ENCODE measurements at places on chromosomes 13 and 19.

DNA sequence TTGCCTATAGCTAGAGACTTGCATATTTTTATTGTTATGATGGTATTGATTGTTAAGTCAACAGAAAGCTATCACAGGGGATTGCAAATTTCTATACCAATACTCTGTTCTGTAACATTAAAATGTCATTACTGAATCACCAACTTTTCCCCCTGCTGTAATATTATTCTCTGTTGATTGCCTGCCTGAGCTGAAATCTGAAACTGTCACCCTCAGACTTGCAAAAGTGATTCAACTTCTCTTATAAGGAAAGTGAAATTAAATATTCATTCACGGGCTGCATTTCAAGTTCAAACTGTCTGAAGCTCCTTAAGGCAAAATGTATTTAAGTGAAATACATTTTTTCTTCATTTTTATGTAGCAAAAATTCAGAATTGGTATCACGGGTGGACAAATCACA lies 723.2 kb downstream of the PCDH9 start:
- peak; percentile 25 for DNase-seq

GRCh38 chr13:110056640-110057039 lies 250.3 kb downstream of the COL4A1 start:
- no peak for DNase-seq

DNA sequence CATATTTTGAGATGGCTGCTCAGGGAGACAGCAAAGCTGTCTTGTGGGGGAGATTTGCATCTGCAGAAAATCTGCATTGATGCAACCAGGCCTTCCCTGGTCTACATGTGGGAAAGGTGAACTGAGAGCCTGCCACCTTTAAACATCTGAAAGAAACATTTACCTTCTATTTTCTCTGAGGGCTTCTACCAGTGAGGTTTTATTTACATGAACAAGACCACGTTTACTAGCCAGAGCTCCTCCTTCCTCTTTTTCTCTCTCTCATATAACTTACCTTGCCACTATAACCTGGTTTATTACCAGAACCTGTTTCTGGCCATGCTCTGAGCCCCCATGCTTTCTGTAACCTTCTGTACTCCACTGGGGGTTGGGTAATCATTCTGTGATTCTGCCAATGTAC lies 14.4 kb upstream of the RUBCNL start:
- no peak for DNase-seq

DNA sequence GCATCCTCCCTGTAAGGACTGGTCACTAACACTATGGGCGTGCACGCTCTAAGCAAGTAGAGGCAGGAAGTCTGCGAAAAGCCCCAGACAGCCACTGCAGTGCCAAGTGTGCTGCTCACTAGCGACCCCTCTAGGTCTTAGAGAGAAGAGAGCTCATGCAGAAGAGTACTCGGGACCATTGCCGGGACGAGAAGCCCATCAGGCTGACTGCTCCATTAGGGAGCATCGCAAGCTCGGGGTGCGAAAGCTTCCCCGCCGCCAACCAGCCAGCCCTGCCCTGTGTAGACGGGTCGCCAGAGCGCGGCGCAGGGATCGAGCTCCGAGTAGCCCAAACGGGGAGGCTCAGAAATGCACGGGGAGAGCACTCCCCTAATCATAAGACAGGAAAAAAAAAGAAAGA lies 16.6 kb downstream of the POU4F1 start:
- DNase-seq, result no peak

- no peak for DNase-seq
Measured at GRCh38 chr13:43220873-43221595, 197.6 kb downstream of the DNAJC15 start.

- no peak for DNase-seq
Measured at GRCh38 chr13:113356596-113356995, 7.3 kb downstream of the GRTP1 start.

DNA sequence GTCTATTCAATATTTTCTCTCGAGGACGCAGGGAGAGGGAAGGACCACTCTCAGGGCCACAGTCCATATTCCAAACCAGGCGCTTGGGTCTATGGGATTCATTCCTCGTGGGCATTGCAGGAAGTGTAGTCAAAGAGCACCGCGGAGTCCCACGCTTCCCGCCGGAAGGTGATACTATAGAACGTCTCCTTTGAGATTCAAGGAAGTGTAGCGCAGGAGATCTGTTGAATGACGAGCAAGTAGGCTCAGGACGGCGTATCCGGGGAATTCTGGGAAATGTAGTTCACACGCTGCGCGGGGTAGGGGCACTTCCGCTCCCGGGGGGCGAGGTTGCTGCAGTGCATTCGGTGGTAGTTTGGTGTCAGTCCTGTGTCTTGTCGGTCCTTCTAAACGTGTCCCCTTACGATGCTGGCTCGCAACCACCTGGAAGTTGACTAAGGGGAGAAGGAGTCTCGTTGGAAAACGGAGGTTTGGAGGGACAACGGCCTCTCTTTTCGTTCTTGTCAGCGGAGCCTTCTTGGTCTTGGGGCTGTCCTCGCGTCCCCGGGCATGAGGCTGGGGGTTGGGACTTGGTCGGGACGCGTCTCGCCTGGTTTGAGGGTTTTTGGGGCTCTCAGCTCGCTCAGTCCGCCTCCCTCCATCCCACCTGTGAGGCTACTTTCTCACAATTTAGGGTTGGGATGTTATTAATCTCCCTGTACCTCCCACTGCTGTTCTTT lies at the start of gene ZNF284:
Gene ZNF284, plus strand, starts transcription at position 336 of the 719 bp plus-strand sequence. CDS start 4,231 bp downstream, outside the sequence.
- DNase-seq, result peak; percentile 95

GRCh38 chr19:29259867-29260281 lies 46.9 kb upstream of the UQCRFS1 start:
- DNase-seq, result no peak

- DNase-seq, result peak; percentile 88
Measured at GRCh38 chr13:80083853-80084676, 256.9 kb downstream of the SPRY2 start.

DNA sequence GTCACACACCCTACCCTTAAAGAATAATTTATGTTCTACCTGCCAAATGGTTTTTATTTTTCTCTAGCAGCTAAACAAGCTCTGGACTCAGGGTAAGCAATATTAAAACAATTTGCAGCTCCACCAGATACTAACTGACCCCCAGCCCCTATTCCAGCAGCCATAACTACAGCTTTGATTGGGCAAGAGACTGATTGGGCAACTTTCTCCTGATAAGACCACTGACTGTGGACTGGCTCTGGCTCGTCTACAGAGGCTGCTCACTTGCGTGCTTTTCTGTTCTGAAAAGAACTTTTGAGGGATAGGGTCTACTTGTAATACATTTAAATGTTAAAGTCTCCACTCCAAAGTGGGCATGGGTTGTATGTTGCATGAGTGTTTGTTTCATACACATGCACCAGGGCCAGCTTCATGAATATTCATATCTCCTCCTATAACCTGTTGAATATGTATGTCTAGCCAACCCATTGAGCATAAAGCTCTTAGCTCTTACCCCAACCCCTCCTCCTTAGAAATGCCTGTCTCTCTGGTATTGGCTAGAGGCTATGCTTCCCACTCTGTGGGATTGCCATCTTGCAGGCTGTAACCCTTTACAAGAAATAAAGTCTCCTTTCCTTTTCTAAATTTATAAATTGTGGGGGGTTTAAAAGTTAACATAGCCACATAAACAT lies 19.9 kb downstream of the OR7A5 start:
- no peak for DNase-seq

DNA sequence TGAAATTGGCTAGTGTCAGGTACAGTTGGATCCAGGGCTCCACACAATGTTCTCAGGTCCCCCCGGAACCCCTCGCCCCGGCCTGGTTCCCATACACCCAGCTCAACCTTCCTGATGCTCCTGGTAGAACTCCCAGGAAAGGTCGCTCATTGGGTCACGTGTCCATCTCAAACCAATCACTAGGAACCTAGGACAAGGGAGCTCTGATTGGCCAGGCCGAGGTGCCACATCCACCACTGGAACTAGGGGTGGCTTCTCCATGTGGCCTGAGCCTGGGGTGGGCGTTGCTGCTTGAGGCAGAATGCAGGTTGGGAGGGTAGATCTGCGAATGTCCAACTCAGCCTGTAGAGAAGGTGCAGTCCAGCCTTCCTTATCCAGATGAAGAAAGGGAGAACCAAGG lies 6.9 kb upstream of the MEF2B start:
- peak; percentile 4 for DNase-seq

- DNase-seq, result peak; percentile 22
Measured at GRCh38 chr13:48843630-48844380, 131.9 kb upstream of the FNDC3A start.

- DNase-seq, result no peak
Measured at GRCh38 chr13:40774672-40775071, 3.7 kb upstream of the MRPS31 start.

GRCh38 chr13:71922194-71922593 lies 55.2 kb upstream of the DACH1 start:
- no peak for DNase-seq

DNA sequence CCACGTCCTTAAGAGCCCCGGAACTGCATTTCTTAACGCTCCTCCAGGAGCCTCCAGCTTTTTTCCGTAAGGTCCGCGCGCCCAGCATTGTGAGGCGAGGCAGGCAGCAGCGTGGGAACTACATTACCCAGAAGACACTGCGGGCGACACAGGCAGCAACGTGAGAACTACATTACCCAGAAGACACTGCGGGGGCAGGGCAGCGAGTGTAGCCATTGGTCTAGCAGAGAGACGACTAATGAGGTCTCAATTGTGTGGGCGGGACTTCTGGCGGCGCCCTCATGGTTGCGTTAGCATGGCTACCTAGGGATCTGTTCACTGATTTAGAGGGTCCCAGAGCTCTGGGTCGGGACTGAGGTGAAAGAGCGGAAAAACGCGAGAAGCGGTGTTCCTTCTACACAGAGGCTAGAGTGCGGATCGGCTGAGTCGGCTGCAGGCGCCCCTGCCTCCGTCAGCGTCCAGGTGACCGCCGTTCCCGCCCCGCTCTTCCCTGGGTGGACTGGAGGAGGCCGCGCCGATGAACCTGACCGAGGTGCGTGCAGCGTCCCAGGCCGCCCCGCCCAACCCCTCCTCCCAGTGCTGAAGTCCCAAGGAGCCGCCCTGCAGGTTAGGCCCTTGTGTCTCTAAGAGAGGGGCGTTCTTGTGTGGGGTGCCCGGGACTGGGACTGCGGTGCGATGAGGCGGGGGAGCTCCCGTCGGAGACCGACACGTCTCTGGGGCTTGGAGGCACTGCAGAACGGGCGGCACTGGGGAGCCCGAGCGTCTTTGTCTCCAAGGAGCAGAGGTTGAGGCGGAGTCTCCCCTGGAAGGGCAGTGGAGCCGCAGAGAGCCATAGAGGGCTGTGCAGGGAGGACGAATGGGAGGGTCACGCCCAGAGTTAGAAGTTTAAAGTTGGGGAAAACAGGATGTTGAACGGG lies at the start of gene ZNF749:
Gene ZNF749, plus strand, starts transcription at position 264 of the 917 bp plus-strand sequence. Its CDS starts 254 bp downstream, at position 518.
- DNase-seq, result peak; percentile 98

- peak; percentile 81 for DNase-seq
Measured at GRCh38 chr13:26619358-26619757, 61.9 kb downstream of the WASF3 start.

- DNase-seq, result no peak
Measured at GRCh38 chr13:110251193-110251819, 55.7 kb downstream of the COL4A1 start.

DNA sequence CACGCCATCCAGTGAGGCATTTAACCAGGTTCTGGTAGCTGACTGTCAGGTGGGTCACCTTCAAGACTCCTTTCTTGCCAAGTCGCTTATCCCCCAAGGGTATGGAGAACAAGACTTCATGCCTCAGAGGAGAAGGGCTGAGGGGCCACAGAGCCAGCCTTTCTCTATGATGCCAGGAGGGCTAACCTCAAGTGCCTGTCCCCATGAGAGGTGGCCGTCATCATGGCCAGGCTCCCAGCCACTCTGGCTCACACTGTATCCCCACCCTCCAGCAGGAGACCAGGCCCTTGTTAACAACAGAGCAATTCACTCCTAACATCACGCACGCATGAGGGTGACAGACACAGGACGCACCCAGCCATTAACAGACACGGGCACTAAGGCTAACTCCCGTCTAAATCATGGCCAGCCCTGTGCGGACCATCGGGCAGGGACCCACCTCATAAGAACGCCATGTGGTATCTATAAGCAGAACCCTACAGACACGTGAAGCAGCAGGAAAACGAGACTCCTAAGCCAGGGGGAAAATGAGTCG lies 38.6 kb upstream of the ISYNA1 start:
- no peak for DNase-seq

GRCh38 chr13:51806566-51806965 lies 2.6 kb upstream of the DHRS12 start:
- DNase-seq, result peak; percentile 32

DNA sequence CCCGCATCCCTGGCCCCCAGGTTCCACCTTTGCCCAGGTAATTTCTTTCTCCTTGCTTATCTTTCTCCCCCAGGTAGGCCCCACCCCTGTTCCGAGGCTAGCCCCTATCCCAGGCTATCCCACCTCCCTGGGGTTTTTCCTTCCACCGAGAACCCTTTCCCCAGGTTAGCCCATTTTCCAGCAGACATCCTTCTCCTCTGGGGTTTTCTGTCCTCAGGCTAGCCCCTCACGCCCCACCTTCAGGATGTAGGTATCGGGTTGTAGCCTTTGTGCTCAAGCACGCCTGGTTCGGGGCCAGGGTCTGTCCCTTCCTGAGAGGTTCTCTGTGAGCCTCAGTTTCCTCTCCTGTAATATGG lies 837 bp downstream of the FSD1 start:
- DNase-seq, result no peak

DNA sequence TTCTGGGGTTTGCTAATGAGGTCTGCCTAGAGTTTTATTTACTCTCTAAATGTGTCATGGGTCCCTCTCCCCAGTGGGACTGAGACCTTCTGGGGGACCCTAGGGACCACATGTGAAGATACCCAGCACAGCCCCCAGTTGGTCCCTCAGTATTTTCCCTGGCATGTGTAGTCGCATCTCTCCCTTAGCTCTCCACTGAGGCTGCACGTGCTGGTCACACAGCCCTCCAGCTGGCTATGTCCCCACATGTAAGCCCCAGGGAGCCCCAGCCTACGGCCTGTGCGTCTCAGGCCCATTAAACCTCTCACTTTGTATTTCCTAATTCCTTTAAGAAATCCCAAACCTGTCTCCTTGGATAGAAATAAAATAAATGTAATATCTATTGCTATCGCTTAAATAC lies 189.6 kb upstream of the TSHZ3 start:
- DNase-seq, result no peak

DNA sequence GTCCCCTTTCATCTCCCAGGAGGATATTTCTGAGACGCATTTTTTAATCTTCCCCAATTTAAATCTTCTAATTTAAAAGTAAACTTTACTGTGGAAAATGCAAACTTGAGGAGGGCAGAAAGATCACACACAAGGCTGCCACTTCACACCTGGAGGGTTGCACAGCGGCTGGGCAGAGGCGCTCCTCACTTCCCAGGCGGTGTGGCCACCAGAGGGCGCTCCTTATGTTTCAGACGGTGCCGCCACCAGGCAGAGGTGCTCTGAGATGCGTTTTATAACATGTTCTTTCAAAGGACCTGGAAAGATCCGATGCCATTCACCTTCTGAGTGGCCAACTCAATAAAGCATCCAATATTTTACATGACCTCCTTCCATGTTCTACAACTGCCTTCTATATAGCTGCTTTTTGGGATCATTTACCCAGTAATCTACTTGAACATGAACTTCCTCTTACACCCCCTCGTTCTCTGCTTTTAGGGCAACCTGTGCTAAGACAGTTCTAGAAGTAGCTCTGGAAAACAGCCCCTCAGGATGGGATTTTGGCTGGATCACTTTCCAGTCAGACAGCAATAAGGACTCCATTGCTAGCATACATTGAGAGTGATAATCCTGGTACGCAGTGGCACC lies 14.8 kb upstream of the MTUS2 start:
- peak; percentile 10 for DNase-seq

GRCh38 chr13:25686831-25687470 lies 315.2 kb downstream of the ATP8A2 start:
- DNase-seq, result no peak

Measured in fibroblast of skin of back (primary cell).